Hematopoietic multipotent progenitor cell treated with erythropoietin and hydrocortisone succinate and interleukin-3 and kit ligand, for 8 days (in vitro differentiated cells): ENCODE measurements at places on chromosomes 16 and 17.

- DNase-seq: no peak
Measured at GRCh38 chr16:2210386-2211365, at the start of gene BRICD5. Gene BRICD5 (minus strand): TSS chr16:2210863. CDS start chr16:2210833, 30 bp downstream.

DNA sequence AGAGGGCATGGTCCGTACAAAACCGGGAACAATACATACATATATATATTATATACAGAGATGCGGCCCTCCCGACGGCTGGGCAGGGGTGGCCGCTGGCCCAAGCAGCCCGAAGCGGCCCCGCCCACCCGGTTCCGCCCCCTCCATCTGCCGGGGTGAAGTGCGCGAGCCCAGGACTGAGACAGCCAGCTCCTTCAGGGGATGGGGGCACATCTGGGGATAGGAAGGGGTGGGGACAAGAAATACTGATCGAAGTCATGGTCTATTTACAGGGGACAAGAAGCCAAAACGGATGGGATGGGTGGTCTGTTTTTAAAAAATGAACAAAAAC, 3.8 kb upstream of the SAMD14 start:
- no peak for DNase-seq

DNA sequence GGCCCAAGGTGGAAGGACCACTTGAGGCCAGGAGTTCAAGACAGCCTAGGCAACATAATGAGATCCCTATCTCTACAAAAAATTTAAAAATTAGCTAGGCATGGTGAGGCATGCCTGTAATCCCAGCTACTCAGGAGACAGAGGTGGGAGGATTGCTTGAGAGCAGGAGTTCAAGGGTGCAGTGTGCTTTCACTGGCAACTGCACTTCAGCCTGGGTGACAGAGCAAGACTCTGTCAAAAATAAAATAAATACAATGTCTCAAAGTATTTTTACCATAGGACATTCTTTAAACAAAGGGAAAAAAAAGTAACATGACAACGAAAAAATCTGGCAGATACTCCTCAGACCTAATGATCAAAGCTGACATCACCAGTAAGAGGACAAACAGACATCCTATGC, 72.6 kb downstream of the FBXL20 start:
- no peak for DNase-seq

DNA sequence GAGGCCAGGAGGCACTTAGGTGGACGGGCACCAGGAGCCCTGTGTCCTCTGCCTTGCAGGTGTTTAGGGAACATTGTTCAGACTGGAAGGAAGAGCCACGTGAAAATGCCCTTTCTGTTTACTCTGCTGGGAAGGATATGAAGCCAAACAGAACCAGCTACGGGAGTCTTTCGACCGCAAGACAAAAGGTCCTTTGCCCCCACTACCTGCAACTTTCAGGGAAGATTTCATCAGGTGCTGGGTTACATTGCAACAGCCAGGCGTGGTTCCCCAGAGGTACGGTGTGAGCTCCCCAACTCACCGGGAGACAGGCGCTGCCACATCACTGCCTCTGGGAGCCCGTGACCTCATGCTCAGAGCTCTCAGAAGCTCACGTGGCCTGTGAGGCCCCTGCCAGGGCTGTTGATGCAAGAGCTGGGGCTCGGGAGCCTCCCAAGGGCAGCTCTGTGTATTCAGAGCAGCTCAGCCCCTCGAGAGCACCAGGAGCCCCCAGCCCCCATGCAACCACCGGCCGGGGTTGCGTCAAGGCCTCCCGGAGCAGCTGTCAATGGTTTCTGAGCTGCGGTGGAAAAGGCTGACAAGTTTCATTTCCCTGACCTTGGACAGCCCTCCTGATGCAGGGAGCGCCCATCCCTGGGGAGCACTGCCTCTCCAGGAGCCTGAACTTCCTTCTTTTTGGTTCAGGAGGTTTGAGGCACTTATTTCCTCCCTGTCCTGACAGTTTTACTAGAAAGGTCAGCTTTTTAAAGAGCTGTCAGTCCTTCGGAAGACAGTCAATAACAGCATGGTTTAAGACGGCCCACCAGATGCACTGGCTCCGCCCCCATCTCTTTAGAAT, 42.1 kb downstream of the TBC1D16 start:
- DNase-seq: peak; percentile 21

- DNase-seq: peak; percentile 73
Measured at GRCh38 chr17:74770498-74771318, 5.4 kb downstream of the NAT9 start.

DNA sequence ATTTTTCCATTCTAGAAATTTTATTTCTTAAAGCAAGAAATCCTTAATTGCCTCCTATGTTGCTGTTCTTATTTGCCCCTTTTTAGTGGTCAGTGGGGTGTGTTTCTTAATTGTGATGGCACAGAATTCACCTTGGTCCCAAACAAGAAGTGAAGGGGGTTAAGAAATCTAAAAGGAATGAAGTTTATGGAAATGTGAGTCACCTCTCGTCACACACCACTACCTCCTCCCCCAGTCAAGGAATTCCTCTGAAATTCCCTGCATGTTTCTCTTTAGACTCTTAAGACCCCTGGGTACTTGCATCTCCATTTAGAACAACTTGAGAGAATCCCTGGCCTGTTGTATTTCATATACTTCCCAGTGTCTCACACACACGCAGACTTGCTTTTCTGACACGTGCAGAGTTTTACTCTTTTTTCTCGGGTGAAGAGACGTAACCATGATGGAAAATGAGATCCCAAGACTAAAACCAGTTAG, 247.4 kb downstream of the PRKCA start:
- DNase-seq: no peak

GRCh38 chr17:62024866-62025265, 40.2 kb downstream of the MED13 start:
- DNase-seq: no peak
